ENCODE measurements at places on chromosomes 16 and 17.

GRCh38 chr16:47043970-47044684 is 70.7 kb upstream of the DNAJA2 start:
- no peak for DNase-seq

DNA sequence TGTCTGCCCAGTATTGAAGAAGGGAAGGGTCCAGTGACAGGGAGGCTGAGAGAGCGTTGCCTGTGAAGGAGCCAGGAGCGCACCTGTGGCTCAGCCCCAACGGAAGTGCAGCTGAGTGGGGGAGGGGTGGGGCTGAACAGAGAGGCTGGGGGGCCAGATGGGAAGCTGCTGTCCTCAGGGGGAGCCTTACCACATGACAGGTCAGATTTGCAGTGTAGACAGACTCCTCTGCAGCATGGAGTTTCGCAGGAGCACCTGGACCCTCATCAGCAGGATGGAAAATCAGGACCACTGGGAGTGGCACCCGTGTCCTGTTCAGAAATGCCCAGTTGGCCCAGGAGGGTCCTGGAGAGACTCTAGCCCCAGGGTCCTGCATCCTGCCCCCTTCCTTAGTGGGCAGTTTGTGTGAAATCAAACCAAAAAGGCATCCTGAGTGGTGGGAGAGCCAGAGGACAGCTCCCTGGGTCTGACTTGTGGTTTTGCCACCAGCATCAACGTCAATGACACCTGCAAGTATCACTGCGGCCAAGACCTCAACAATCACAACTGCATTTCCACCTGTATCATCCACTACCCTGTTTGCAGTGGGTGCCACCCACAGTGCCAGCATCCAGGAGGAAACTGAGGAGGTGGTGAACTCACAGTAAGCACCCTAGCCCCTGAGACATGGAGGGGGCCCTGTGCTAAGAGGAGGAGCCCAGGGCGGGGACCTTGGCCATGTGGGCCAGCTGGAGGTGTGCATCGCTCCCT is 7.8 kb downstream of the CD300A start:
- DNase-seq = no peak

DNA sequence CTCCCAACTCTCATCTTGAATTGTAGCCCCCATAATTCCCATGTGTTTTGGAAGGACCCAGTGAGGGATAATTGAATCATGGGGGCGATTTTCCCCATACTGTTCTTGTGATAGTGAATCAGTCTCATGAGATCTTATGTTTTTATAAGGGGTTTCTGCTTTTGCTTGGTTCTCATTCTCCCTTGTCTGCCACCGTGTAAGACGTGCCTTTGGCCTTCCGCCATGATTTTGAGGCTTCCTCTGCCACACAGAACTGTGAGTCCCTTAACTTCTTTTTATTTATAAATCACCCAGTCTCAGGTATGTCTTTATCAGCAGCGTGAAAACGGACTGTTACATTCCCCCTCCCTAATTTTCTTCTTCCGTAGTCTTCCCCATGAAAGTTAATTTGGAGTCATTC is 124.0 kb downstream of the ABCA8 start:
- DNase-seq = no peak

DNA sequence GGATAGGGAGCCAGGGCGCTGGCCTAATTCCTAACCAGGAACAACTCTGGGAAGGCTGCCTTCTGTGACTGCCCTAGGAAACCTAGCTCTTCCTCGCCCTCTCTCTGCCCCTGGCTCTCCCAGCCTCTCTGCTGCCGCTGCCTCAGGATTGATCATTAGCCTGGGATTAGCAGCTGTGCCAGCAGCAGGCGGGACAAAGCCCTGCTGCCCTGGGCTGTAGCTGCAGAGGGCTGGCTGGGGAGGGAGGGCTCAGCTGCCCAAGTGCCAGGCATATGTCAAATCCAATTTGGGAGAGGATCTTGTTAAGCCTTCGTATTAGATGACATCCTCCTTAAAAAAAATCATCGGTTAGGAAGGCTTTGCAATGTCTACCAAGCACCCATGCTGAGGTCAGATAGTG is 144.8 kb upstream of the CCL2 start:
- no peak for DNase-seq

- DNase-seq = no peak
Observed at GRCh38 chr17:76512366-76513305, 11.4 kb upstream of the RHBDF2 start.

GRCh38 chr17:58332778-58333735 is 4.5 kb upstream of the TSPOAP1 start:
- no peak for DNase-seq

DNA sequence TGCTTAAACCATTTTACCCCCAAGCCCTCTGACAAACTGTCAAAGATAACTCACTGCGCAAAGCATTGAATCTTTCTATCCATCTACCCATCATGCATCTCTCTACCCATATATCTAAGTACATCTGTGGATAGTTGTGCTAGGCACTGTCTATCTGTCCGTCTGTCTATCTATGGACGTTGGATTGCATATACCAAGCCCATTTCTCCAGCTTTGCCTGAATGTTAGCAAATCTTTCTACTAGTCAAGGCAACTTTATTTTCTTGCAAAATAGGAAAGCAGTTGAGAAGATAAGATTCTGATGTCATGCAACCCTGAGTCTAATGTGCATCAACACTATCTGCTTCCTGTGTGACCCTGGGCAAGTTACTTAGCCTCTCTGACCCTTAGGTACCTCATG is 117.2 kb downstream of the XYLT1 start:
- no peak for DNase-seq

- no peak for DNase-seq
Observed at GRCh38 chr17:68239632-68240366, 8.0 kb upstream of the AMZ2 start.

Measured in fibroblast of skin of right quadriceps (primary cell).